ENCODE measurements at places on chromosomes 5 and 9.

DNA sequence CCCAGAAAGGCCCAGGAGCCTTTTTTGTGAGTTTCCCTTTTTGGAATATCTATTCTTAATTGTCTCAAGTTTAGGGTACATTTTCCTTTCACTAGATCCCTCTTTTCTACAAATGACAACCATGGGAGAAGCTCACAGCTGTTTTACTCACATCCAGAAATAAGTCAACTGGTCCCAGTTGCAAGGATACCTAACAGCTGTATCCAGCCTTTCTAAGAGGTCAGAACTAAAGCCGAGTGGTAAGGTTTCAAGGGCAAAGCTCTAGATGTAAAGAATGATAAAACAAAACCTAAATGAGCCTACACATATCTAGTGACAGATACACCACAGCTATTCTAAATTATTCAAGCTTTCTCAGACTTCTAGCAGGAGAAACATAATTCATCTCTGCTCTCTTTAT, 4.4 kb downstream of the FGF10 start:
- no peak for DNase-seq

- no peak for DNase-seq
Observed at GRCh38 chr9:120693700-120694008, 20.6 kb downstream of the MEGF9 start.

GRCh38 chr5:32217886-32218396, 43.8 kb upstream of the GOLPH3 start:
- no peak for DNase-seq

DNA sequence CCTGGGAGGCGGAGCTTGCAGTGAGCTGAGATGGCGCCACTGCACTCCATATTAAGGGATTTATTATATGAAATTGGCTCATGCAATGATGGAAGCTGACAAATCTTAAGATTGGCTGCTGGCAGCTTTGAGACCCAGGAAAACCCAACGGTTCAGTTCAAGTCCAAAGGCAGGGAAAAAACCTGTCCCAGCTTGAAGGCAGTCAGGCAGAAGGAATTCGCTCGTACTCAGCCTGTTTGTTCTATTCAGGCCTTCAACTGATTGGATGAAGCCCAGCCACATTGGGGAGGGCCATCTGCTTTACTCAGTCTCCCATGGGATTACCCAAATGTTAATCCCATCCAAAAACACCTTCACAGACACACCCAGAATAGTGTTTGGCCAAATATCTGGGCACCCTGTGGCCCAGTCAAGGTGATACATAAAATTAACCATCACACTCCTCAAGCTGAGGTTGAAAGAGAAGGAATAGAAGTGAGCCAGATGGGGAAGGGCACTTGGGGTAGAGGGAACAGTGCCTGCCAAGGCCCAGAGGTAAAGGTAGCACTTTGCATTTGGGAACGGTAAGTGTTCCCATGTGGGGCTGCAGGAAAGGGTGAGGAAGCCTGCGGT, 8.5 kb upstream of the ORM1 start:
- DNase-seq: peak; percentile 58

- peak; percentile 29 for DNase-seq
Observed at GRCh38 chr5:102792705-102793104, 37.6 kb downstream of the PAM start.

GRCh38 chr5:2110137-2110933, 227.6 kb upstream of the IRX4 start:
- DNase-seq: no peak

- peak; percentile 68 for DNase-seq
Observed at GRCh38 chr5:126811515-126812198, 34.7 kb downstream of the LMNB1 start.

- no peak for DNase-seq
Observed at GRCh38 chr5:180294411-180294810, 2.5 kb upstream of the MAPK9 start.

GRCh38 chr5:10556289-10556807, 7.5 kb upstream of the ANKRD33B start:
- DNase-seq: peak; percentile 70

GRCh38 chr5:154059039-154059430, 20.3 kb downstream of the MFAP3 start:
- no peak for DNase-seq

DNA sequence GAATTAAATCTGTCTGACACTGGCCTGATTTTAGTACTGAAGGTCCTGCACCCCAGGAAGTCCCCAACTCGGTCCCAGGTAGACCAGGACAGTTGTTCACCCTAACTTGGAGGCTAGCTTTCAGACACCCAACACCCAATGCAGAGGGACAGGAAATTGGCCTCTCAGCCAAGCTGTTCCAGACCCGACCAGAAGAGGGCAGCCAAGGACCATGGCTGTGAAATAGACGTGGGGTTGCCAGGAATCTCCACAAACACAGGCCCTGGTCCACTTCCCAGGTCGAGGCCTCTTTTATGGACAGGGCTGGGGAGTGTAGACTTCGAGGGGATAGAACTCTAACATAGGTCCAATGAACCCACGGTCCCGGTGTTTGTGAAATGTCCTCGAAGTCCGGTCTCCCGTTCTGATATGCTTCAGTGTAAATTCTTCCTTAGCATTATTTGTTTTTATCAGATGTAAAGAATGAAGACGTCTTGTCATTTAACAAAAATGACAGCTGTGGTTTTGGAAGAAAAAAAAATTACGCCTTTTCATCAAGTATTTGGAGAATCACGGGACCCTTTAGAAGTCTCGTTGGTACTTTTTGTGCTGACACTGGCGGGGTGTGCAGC, 260.3 kb upstream of the ADAMTS16 start:
- peak; percentile 50 for DNase-seq

DNA sequence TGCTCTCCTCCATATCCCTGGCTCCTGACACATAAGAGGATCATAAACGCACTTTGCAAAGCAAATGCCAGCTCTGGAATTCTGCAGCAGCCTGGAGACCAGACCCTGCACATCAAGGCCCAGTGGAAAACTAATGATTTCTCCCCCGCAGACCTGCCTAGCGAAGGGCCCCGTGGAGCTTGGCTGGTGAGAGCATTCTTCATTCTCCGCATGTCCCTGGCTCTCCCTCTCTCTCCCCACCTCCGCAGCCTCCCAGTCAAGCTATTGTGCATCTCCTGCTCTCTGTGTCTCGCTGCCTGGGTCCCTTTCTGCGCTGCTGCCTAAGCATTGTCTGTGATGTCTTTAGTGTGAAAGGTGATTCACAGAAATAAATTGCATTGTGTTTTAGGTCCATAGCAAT, 46.7 kb downstream of the GRIA1 start:
- DNase-seq: no peak

- no peak for DNase-seq
Observed at GRCh38 chr5:1919750-1920149, 37.0 kb upstream of the IRX4 start.

DNA sequence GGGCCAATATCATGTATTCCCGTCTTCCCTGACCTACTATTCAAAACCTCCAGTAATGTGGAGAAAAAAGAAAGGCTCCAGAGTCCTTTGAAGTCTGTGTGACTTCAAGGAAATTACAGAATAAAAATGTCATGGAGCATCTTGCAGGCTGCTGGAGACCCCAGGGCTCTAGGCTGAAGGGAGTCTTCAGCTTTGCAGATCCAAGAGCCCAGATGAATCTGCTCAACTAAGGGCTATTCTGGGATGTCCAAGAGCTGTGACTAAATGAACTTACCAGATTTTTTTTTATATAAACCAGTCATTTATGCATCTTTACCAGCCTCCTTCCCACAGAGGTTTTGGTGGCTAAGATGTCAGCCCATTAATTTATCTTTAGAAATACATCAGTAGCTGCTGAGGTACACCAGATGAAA, 167.3 kb downstream of the MUSK start:
- DNase-seq: no peak

DNA sequence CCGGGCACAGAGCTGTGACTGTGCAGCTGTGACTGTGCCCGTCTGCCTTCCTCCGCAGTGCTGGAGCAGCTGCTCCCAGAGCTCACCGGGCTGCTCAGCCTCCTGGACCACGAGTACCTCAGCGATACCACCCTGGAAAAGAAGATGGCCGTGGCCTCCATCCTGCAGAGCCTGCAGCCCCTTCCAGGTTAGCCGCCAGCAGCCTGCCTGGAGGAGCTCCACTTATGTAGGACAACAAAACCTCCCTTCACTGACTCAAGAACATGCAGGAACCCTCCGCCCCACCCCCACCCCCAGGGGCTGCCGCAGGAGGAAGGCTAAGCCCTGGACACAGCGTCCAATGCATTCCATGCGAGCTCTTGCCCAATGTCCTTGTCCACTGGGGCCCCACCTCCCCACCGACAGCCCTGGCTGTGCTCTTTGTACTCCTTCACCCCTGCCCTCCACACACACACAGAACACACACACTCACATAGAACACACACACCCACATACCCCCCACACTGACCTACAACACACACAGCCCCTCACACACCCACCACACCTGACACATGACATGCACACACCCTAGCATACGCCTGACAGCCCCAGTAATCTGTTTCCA, 27.9 kb downstream of the AFAP1L1 start:
- DNase-seq: no peak

GRCh38 chr9:111744363-111744762, 50.4 kb downstream of the SHOC1 start:
- DNase-seq: peak; percentile 5

GRCh38 chr5:74810915-74811314, 43.9 kb downstream of the NSA2 start:
- DNase-seq: peak; percentile 95

DNA sequence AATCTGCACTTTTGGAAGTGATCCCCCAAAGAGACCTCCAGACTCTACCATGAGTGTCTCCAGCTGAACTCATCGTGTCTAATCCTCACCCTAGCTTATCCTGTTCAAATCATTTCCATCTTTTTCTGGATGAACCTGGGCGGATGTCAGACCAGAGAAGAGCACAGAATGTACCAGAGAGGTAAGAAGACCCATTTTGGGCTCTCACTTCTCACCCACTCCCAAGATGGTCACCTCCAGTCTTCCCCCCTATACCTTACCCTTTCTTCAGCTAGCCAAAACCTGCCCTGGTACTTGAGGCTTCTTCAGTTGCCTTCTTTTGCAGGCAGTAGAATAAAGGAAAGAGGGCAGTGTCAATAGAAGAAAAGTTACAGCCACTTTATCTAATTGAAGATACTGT, 27.9 kb upstream of the ANXA2R start:
- no peak for DNase-seq

- peak; percentile 20 for DNase-seq
Observed at GRCh38 chr5:111755345-111755941, 1.6 kb downstream of the NREP start.

- no peak for DNase-seq
Observed at GRCh38 chr5:32251871-32252458, 60.8 kb downstream of the MTMR12 start.

- DNase-seq: peak; percentile 18
Observed at GRCh38 chr5:178350361-178351220, 118.0 kb upstream of the PHYKPL start.

- no peak for DNase-seq
Observed at GRCh38 chr9:88923653-88924288, 67.5 kb upstream of the S1PR3 start.

All from bronchial epithelial cell (primary cell).